SK-N-DZ (cell line): ENCODE measurements at places on chromosomes 16 and 17.

GRCh38 chr17:34755371-34755770, 176.0 kb downstream of the TMEM132E start:
- no peak for DNase-seq

GRCh38 chr17:22463110-22463850, 771.0 kb downstream of the KCNJ18 start:
- DNase-seq, result no peak

GRCh38 chr16:3470723-3471122, 24.6 kb downstream of the C16orf90 start:
- DNase-seq, result no peak

- peak; percentile 20 for DNase-seq
Measured at GRCh38 chr16:19008245-19009169, 24.8 kb downstream of the TMC7 start.

- DNase-seq, result no peak
Measured at GRCh38 chr17:27965224-27965623, 72.1 kb upstream of the LYRM9 start.

- DNase-seq, result no peak
Measured at GRCh38 chr17:75084039-75084660, 3.6 kb upstream of the SLC16A5 start.

- DNase-seq, result no peak
Measured at GRCh38 chr16:25009822-25010221, 5.3 kb downstream of the ARHGAP17 start.

DNA sequence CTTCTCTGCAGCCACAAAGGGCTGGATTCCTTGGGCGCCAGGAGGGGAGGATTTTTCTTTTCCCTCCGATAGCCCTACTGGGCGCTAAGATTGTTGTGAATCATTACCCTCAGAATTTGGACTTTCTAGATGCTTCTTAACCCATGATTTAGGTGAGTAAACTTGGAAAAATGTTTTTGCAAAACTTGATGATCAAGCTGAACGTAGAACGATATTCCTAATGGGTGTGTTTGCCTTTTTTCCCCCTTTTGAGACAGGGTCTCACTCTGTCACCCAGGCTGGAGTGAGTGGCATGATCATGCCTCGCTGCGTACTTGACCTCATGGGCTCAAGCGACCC, 43.8 kb downstream of the PGS1 start:
- DNase-seq, result no peak

GRCh38 chr16:29811896-29812665, at the start of gene PRRT2:
PRRT2 (plus strand) TSS chr16:29812193; CDS start chr16:29813055, 862 bp downstream.
- DNase-seq, result peak; percentile 89

DNA sequence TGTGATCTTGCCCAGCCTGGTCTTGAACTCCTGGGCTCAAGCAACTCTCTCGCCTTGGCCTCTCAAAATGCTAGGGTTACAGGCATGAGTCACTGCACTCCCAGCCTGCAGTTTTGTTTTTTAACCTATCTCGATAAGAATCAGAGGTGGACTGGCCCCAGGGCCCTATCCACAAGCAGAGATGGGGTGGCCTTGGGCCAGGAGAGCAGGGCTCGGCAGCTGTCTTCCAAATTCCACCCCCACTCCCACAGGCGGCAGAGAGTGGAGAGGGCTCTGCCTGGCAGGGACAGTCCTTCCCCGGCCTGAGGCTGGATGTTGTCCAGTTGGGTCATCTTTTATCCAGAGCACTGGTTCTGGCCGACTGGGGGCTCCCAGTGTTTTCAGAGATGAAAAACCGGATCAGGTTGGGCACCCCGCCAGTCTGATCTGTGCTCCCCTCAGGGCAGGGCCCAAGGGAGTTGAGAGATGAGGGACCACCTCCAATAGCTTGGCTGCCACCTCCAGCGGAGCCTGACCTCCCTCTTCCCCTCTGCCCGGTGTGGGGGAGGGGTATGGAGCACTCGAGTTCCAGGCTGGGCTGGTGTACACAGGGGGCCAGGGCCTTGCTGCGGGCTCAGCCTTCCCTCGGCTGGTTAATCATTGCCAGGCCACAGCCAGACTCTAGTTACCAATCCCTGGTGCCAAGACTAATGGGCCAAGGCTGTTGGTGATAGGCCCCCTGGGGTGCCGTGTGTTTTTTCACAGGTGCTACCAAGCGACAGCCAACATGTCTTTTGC, 30.3 kb upstream of the MYO15B start:
- DNase-seq, result no peak

- no peak for DNase-seq
Measured at GRCh38 chr17:4960279-4960922, 7.2 kb downstream of the SPAG7 start.

- DNase-seq, result no peak
Measured at GRCh38 chr16:57570301-57571070, 28.0 kb downstream of the ADGRG5 start.

DNA sequence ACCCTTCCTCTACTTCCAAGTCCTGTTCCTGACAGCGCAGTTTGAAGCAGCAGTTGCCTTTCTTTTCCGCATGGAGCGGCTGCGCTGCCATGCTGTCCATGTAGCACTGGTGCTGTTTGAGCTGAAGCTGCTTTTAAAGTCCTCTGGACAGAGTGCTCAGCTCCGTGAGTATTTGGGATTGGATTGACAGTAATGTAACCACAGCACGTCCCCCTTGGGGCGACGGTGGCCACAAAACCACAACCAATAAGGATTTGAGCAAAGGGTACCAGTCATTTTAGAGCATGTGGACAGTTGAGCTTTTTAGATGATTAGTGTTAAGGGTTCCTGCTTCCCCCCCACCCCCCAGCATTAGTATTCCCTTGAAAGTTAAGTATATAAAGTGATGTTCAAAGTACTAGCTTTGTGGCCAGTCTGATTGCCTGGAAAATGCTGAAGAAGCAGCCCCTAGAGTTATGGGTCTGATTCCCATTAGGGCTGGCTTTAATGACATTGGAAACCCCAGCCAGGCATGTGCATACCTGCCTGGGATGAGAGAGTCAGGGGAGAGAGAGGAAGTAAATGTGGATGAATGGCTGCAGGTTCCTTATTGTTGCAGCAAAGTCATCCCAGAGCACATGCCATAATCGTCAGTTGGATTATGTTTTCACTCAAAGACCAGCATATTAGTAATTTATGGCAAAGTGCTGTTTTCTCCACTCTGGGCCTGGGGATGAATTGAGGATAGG, 31.6 kb upstream of the SLC12A3 start:
- DNase-seq, result no peak

GRCh38 chr16:51153577-51154031, 2.5 kb upstream of the SALL1 start:
- no peak for DNase-seq

GRCh38 chr16:9428355-9429005, 337.0 kb downstream of the HAPSTR1 start:
- DNase-seq, result no peak

- no peak for DNase-seq
Measured at GRCh38 chr16:2388139-2388874, 40.9 kb upstream of the CCNF start.

GRCh38 chr16:47460359-47460710, 528 bp downstream of the ITFG1 start:
- no peak for DNase-seq

GRCh38 chr16:81366316-81366932, 51.7 kb downstream of the GAN start:
- DNase-seq, result peak; percentile 57

GRCh38 chr16:49936791-49937190, 80.9 kb upstream of the ZNF423 start:
- no peak for DNase-seq

GRCh38 chr16:89827383-89828198, 684 bp upstream of the SPIRE2 start:
- DNase-seq, result peak; percentile 74

GRCh38 chr17:16301963-16302855, 51.1 kb downstream of the CENPV start:
- DNase-seq, result no peak

GRCh38 chr17:2067048-2067561, 12.2 kb downstream of the HIC1 start:
- DNase-seq, result no peak
